ENCODE measurements at places on chromosomes 6 and 20.
A peak's percentile ranks its signal among the peaks of the same experiment; 100 is the strongest.

GRCh38 chr6:107545763-107546162, 55.8 kb downstream of the SOBP start:
- DNase-seq: no peak

DNA sequence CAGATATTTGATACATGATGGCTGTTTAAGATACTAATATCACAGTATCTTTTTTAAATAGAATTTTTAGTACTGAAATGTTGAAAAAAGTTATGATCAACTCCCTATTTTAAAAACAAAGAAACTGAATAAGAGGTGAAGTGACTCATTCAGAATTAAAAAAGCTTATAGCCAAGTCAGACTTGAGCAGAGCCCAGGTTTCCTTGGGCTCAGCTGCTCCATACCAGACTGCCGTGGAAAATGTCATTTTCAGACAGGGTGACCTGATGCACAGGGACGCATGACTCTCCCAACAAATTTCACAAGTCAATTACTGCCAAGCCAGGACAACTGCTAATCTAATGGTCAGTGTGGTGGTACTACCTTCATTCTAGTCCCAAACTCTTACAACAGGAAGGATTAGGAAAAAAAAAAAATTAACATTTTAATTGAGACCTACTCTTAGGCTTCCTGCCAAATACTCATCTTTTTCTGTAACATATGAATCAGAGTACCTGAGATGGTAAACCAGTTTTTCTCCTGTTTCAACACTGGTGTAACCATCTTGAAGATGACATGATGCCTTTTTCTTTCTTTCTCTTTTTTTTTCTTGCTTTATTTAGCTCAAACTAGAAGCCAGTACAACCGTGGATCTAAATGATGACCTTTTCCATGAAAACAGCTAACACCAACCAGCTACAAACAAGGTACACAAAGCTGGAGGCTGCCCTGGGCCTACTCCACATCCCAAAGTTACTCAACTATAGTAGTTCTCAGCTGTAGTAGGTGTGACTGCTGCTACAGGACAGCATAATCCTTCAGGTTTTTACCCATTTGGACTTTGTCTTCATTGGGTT, 30.5 kb downstream of the SLC22A23 start:
- DNase-seq: no peak

DNA sequence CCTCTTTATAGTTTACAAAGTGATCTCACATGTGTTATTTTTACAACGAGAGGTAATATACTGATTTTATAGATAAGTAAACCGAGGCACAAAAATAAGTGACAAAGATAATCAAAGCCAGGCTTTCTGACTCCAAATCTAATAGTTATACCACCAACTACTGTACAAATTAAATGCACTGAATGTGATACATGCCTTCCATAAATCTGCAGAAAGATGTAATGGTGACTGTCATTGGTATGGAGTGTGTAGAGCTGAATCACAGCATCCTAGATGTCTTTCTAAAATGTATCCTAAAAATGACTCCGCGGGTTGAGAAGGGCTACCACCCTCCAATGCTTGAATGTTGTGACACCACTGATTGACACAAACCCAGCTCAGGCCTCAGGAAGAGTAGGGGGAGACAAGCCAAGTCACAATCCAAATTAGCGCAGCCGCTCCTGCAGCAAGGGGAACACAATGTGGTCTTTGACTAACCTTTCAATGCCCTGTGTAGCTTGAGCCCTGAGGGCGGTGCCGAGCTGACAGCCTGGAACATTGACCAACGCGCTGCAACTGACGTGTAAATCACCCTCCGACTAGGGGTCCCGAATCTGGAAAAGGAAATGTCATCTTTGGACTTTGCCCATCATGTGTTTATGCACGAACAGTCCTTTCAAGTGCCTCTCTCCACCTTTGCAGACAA, 136.8 kb downstream of the OLIG3 start:
- no peak for DNase-seq

GRCh38 chr6:109991201-109992101, 13.3 kb downstream of the GPR6 start:
- no peak for DNase-seq

DNA sequence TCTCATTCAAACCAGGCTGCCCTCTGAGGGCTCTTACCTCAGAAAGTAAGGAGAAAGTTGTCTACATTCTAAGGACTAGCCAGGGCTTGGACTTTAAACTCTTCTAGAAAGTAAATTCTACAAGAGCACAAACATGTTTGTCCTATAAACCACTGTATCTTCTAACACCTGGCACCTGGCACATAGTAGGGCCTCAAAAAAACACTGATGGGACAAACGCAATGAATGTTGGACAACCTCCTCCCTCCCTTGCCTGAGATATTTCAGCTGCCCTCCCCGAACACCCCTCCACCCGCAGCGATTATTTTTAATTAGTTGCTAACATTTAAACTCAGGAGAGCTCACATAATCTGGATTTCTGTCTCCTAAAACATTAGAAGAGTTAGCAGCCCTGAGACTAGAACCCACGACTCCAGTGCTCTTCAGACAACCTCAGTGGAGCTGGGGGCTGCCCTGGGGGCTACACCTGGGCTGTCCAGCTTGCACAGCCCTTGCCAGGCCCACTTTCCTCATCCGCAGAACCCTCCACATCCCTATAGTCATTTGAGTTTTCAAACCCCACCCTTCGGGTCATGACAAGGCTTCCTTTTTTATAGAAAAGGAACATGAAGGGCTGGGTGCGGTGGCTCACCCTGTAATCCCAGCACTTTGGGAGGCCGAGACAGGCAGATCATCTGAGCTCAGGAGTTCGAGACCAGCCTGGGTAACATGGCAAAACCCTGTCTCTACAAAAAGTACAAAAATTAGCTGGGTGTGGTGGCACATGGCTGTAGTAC, 4.9 kb downstream of the HCK start:
- DNase-seq: no peak

- no peak for DNase-seq
Measured at GRCh38 chr20:8709627-8710026, 359.3 kb upstream of the PLCB4 start.

DNA sequence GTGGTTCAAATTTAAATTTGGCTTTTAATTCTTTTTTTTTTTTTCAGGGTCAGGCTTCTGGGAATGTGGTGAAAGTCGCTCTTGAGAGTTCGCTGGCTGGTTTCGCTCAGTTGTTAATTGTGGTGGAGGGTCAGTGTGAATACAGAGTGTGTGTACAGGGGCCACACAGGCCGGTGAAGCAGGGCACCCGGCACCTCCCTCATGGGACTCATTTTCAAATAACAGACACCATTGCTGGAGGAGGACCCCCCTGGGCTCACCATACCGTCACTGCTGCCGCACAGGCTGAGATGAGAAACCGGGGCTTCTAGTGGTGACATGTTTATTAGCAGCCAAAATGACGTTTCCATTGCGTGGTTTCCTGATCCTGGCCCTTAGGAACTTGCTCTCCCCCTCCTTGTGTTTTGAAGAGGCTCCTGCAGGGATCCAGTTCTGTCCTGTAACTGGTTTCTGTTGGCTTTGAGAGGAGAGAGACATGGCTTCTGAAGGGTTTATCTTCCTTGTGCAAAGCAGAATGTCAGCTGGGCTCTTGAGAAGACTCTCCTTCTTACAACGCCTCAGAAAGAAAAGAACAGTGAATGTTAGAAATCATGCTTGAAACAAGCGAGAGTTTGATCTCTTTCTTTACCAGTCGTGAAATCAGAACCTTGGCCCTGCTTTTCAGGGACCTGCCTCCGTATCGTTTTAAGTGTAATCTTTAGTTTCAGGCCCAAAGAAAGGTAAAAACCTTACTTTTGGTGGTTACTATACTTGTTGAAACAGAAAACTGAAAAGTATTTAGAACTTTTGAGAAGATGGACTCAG, 37.8 kb downstream of the DUSP22 start:
- no peak for DNase-seq

GRCh38 chr6:12265791-12266190, 24.4 kb upstream of the EDN1 start:
- DNase-seq: peak; percentile 7

DNA sequence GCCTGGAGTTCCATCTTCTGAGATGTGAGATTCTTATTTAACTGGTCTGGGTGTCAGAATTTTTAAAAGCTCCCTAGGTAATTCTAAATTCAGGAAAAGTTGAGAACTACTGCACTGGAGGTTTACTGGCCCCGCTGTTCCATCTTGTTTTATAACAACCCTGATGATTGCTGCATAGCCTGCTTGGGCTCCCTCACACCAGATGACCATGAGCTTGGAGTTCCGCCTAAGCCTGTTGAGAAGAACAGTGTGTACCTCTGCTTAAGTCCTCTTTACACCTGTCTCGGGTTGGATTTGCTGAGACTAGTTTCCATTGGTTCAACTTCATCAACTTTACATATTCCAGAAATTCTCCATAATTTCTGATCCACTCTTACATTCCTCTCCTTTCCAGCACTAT, 77.9 kb downstream of the FKBP5 start:
- DNase-seq: no peak

- DNase-seq: no peak
Measured at GRCh38 chr20:50220093-50220893, 29.7 kb downstream of the CEBPB start.

DNA sequence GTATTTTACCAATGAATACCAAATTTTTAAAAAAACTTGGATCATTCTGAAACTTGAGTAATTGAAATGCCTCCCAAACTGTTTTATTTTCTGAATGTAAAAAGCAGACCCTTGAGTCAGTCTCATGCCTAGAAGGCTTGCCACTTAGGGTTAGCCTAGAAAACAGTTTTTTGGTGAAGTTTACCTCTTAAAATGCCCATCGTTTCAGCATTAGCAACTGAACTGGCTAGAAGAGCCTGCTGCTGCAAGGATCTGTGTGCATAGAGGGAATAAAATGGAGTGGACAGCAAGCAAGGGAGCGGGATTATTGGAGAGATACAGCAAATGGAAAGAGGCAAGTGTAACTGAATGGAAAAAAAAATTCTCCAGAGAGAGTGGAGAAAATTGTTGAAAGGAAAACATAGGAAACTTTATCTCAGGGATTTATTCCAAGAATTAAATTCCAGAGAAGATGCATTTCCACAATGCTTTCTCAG, 40.1 kb downstream of the ADGRG6 start:
- no peak for DNase-seq

DNA sequence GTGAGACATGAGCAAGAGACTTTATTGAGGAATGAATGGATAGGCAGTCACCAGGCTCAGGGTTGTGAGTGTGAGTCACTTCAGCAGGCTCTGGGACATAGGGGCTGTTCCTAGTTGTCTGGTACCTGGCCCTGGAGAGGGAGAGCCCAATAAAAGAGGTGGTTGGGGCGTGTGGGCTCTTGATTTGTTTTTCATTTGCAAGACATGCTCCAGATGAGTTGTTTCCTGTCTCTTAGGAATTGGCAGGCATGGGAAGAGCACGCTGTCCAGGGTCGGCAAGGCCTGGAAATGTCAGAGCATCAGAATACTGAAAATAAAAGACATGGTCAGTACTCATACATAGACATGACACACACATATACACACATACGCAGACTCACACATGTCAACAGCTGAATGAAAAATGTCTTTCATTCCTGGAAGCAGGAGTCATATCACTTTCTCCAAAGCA, 166.3 kb upstream of the SULF2 start:
- no peak for DNase-seq

DNA sequence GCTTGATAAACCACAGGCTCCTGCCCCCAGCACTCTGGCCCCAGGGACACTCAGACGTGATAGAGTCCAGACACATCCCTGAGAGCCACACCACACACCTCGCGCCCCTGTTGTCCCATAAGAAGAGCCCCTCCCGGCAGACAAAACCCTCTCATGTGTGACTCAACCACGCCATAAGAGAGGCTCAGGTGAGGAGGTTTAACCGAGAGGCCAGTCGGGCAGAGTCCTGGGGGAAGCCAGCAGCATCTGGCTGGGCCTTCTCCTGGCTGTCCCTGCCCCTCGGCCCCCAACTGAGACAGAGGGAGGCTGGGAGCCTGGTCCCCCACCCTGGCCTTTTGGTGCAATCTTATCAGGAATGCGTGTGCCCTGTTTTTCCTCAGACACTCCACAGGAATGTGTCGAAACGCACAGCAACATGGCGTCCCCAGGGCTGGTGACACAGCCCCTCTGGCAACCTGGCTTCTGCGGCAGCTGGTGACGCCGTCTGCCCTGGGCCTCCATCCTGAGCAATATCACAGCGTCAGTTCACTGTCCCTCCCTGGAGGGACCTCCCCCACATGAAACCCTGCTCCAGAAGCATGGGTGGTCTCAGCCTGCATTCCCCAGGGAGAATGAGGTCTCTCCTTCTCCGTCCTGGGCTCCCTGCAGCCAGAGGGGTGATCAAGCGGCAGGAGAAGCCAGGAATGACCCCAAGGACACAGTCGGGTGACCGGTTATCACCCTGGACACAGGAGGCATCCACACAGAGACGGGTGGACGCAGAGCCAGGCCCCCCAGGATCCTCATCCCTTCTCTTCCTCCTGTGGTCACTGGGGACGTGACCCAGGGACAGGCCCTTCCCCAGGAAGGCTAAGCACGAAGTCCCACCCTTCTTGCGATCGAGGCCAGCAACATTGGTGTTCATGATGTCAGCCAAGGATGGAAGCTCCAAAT, 156.6 kb upstream of the AFDN start:
- no peak for DNase-seq

DNA sequence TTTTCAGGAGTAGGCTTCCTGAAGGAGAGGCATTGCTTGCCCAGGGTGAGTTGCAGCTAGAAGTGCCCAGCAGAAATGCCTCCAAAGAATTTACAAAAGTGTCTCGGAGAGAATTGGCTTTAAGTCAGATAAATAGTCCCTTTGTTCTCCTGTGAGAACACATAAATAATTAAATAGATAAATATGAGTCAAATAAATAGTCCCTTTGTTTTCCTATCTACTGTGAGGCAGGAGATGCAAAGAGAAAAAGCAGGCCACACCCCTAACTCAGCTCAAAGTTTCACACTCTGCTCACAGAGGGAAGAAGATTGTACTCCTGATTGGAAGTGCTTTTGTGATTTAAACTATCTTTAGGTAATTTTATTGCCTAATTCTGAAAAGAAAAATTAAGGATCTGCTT, 180.7 kb upstream of the PRSS16 start:
- no peak for DNase-seq

GRCh38 chr6:96649926-96650325, 87.0 kb downstream of the FHL5 start:
- no peak for DNase-seq

DNA sequence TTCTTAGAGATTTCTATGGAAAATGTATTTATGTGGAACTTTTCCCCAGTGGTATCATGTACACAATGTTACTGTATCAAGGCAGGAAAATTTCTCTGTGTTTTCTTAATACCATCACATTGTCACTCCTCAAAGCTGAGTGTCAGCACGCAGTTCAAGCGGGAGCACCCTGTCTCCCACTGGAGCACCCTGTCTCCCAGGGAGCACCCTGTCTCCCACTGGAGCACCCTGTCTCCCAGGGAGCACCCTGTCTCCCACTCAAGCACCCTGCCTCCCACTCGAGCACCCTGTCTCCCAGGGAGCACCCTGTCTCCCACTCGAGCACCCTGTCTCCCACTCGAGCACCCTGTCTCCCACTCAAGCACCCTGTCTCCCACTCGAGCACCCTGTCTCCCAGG, 51.3 kb downstream of the PSMG4 start:
- no peak for DNase-seq

All from CD4-positive, alpha-beta T cell treated with Interleukin-2 at 100 ng/mL for 4 hours (primary cell).